Erythroblast (primary cell): ENCODE measurements at places on chromosomes 6 and 20.

DNA sequence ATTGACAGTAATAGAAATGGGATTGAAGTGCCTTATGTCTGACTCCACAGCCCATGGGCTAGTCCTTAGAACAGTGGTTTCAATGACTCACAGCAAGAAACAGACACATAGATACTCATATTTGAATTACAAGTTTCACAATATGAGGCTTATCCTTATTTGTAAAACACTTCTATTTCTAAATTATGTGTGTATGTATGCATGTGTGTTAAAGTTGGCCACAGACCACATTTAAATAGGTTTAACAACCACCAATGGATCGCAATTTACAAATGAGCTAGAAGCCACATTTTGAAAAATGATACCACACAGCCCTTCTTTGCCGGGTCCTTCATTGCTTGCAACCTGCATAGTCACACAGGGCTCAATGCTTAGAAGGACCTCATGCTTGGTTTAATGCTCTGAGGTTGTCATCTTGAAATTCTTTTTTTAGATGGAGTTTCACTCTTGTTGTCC, 157.8 kb upstream of the PREP start:
- no peak for DNase-seq

DNA sequence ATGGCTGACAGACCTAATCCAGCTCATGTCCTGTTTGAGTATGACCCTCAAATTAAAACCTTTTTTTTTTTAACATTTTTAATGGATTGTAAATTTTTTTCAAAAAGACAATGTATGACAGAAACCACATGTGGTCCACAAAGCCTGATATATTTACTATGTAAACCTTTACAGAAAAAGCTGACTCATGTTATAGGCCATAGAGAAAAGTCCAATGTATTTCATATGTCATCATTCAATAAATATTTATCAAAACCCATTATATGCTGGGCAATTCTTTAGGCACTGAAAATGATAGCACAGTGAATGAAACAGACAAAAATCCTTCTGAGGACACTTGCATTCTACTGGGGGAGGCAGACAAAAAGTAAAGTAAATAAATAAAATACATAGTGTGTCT, 826.2 kb upstream of the FLRT3 start:
- no peak for DNase-seq

DNA sequence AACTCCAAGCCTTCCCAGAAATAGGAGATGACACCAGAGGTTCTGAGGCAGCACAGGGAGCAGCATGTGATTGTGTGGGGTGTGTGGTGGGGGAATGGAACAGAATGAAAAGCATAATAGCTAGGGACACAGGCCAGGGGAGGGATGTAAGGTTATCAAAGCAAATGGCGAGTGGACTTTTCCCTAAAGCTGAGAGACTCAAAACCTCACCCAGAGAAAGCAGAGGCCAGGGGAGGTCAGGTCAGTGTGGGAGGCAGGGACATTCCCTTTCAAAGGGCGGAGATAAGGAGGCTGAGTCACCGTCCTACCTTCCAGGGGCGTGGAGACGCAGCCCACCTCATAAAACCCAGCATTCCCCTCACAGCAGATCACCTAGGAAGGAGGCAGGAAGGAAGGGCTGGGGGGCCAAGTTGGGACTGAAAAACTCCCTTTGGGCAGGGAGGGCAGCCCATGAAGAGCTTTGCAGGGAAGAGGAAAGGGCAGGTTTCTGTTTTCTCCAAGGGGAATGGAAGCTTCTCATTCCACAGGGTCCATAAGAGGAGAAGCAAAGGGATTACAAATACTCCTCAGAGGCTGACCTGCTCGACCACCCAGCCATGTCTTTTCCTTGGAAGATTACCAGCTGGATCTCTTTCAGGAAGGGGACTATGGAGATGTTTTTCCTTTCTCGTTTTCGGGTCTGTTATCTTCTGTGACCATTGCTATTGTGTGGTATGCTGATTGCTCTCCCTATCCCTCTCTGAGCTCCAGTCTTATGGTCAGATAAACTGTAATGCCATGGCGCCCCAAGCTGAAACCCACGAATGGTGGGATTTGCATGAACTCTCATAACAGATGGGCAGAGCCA, 9.6 kb upstream of the LY6G5C start:
- DNase-seq: peak; percentile 60

DNA sequence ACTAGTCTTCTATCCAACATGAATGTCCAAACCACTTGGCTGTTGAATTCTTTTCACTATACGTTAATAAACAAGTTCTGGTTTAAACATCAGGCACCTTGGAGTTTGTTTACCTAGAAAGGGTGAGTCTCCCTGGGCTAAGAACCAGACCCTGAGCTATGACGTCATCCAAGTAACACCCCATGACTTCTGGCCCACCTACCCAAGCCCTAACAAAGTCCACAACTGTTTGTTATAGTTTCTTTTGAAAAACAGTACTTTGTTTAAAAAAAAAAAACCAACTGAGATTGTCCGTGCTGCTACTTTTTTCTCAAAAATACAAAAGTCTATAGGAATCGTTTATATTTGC, 146.9 kb upstream of the BEND6 start:
- DNase-seq: no peak

- DNase-seq: no peak
These were observed 6.0 kb downstream of the STMND1 start for GRCh38 chr6:17107863-17108262.

- DNase-seq: no peak
These were observed 5.7 kb upstream of the FGD2 start for GRCh38 chr6:36999751-37000125.

DNA sequence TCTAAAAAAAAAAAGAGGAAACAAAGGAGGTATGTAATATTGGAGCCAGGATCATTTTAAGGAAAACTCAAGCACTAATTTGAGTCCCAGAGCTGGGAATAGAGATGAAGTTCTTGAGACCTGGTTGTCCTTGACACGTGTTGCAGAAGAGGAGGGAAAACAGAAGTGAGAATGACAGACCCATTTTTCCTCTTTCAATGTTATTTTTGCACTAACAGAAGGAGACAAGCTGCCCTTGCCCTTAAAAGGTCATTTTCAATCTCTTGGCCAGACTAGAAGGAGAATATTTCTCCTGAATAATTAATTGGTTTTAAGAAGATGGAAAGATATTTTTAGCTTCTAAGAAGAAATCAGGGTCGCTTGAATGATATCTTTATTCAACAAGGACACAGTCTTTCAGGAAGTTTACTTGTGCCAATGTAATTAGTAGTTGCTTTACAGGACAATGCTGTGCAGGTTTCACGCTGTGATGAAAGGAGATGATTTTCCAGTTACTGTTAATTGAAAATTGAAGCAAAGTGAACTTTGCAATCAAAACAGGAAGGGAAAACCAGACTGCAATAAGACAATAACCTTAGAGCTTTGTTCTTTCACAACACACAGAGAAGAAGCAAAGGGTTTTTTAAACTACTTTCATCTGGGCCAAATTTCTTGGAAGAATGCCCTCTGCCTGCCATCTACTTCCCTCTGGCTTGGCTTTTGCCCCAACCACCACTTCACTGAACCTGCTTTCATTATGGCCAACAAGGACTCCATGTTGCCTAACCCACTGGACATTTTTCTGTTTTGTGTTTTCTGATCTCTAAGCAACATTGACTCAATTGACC, 107.8 kb upstream of the SHLD1 start:
- DNase-seq: no peak

DNA sequence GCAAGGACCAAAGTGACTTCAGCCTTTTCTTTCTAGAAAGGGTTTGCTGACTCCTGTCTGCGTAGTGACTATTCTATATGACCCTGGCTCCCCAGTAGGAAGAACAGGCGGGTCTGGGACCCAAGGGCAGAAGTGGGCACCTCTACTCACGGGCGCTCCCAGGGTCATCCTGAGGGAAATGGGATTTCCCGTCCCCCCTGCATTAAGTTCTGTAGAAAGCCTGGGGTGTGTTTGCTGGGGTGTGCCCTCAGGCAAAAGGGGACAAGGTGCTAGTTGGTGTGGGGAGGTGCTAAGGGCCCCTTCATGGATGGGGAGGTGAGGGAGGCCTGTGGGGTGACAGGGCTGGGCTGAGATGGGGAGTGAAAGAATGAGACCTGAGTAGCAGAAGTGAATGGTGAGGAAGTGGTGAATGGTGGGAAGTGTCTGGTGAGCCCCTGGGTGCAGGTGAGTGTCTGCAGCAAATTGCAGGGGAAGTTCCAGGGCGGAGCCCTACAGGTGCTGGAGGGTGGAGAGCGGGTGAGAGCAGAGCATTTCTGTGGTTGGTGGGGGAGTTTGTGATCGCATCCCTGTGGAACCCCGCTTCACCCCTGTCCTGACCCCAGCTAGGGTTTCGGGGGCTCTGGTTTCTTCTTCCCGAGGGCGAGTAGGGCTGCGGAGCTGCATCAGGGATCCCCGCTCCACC, 21.1 kb downstream of the RAET1L start:
- DNase-seq: no peak

- no peak for DNase-seq
These were observed 29.4 kb downstream of the BMP7 start for GRCh38 chr20:57236813-57237584.

DNA sequence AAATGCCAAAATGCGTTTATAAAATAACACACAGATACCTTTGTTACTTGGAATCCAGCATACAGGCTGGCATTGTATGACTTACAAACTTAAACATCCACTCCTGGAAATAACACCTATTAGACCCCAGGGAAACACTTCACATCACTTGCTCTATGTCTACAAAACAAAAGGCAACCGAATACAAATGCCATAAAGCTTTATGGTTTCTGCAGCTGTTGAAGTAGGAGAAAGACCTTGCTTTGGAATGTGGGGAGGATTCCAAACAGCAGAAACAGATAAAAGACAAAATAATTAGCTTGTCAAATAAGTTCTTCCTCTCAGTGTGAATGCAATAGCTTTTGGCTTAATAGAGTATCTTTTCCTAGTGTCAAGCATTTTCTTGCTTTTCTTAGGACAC, 9.8 kb upstream of the AMD1 start:
- no peak for DNase-seq

DNA sequence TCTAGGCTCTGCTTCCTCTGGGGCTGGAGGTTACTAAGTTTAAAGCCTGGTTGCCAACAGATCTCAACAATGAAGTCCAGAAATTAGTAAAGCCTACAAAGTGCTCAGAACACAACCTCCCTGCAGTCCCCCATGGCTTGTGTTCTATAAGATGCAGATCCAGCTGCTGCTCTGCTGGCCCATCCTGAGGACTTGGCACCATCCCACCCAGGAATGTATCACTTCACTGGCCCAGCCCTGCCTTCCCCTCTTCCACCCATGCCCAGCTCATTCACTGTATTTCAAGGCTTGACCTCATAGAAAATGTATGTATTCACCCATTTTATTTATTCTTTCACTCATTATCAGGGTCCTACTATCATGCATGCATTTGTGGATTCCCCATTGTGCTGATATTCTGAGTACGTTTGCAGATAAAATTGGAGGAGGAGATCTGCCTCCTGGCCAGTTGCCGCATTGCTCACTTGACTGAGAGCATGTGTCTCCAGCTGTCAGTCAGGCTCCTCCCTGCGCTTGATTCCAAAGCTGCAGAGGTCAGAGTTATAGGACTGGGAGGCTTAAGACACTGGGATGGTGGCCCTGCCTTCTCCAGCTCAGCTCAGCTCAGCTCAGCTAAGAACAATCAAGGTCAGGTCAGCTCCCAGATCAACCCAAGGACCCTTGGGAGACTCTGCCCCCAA, 104.8 kb downstream of the MAFB start:
- no peak for DNase-seq

- DNase-seq: no peak
These were observed 48.3 kb upstream of the TBC1D32 start for GRCh38 chr6:121382467-121383121.

DNA sequence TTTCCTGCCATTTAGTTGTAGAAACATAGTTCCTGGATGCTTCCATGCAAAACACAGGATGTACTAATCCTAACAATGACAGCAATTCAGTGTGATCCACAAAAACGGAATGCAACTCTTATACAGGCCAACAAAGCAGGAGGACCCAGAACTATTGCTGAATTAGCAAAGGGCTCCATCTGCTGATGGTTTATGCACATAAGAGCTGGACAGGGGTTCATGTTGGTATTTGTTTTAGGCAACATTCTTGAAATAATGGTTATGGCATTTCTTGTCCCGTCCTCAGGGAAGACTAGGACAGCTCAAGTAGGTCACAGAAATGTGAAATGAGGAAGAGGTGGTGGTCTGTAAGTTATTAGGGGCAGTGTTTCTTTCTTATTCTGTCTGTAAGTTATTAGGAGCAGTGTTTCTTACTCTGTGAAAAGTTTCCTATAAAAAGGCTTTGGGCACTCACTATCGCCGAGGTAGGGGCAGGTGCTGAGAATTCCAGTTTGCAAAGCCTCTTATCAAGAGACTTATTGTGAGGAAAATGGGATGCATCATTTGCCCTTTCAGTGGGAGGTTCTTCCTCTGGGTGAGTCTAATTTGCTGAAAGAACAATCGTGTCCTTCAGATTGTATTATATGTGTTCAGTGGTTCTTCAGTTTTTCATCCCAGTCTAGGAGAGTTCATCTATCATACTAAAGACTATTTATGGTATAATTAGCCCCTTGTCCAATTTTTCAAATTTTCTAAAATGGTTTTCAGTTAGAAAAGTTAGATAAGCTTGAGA, 171.1 kb downstream of the MCHR2 start:
- DNase-seq: peak; percentile 24

DNA sequence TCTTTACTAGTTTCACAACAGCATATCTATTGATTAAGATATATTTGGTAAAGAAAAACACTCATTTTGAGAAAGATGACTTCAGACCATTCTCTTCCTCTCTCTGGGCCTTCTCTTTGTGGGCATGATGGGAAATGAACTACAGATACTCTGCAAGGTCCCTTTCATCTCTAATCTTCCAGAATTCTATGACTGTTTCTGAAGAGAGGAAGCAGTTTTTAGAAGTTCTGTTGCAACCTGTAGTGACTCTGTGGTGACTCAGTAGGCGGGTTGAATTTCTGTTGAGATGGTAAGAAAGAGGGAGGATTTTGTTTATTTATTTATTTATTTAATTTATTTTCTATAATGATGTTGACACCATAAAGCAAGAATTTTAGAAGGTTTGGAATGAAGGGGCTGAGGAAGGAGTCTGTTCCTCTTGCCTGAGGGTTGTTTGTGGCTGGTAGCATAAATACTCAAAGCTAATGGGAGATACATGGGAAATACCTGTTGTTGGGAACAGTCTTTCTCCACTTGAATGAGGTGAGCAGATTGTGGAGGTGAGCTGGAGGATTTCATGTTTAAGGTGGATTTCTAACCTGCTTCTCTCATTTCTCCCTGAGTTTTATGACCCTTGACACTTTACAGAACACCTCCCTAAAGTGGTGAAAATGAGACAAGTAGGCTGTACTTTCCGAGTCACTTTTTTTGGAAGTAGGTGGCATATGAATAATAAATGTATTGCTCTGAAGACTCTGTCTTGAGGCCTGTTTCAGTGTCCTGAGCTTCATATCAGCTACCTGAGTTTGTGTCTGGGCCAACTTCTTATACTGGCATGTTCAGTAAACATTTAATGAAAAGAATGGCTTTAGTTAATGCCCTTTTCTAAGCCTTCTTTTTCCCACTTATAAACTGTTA, 15.0 kb downstream of the ACSS2 start:
- DNase-seq: no peak
